ENCODE measurements at places on chromosomes 13 and 19.

GRCh38 chr13:32917504-32917903, 98.7 kb upstream of the KL start:
- no peak overlapping the region for H3K27ac ChIP-seq
- H3K36me3 ChIP-seq, result peaks cover 8% of the 10 kb centered on the region
- no peak for DNase-seq

GRCh38 chr19:47487551-47488515, 3.8 kb upstream of the KPTN start:
- H3K27ac ChIP-seq, result no peak overlapping the region
- H3K4me1 ChIP-seq, result peaks cover 23% of the 10 kb centered on the region
- no peak overlapping the region for H3K4me3 ChIP-seq
- H3K36me3 ChIP-seq, result peaks cover 7% of the 10 kb centered on the region
- H3K27me3 ChIP-seq, result no peaks in the 10 kb centered on the region
- DNase-seq, result no peak

- H3K4me3 ChIP-seq, result no peak overlapping the region
- H3K36me3 ChIP-seq, result no peaks in the 10 kb centered on the region
- H3K27me3 ChIP-seq, result peaks cover 9% of the 10 kb centered on the region
- no peak for DNase-seq
- no peaks in the 10 kb centered on the region for H3K4me1 ChIP-seq
- no peak overlapping the region for H3K27ac ChIP-seq
Observed at GRCh38 chr19:32233885-32234284, 111.5 kb upstream of the ZNF507 start.

GRCh38 chr13:25440061-25440460, 68.3 kb downstream of the ATP8A2 start:
- peaks cover 36% of the 10 kb centered on the region for H3K27me3 ChIP-seq
- no peaks in the 10 kb centered on the region for H3K4me1 ChIP-seq
- H3K4me3 ChIP-seq, result no peak overlapping the region
- no peaks in the 10 kb centered on the region for H3K36me3 ChIP-seq
- DNase-seq, result no peak

DNA sequence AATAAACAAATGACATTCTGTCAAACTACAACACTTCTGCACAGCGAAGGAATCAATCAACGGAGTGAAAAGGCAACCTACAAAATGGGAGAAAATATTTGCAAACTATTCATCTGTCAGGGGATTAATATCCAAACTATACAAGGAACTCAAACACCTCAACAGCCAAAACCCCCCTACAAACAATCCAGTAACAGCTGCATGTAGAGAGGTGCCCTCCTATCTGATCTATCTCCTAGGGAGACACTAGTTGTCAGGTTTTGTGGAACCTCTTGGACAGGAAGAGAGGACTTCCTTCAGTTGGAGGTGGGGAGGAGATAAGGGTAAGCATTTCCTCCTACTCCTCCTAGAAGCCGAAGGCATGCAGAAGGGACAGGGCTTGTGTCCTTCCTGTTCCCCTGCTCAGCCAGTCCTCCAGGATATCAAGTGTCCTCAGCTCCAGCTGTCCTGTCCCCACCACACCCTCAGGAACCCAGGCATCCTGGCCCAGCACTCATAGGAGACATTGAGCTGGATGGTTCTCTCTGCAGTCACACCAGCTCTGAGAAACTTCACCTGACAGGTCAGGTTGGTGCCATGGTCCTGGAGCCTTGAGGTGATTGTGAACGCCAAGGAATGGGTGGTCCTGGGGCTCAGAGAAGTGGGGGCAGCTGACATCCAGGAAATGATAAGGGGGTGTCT, 9.8 kb upstream of the SIGLEC8 start:
- no peak for DNase-seq
- H3K27ac ChIP-seq, result no peak overlapping the region
- peaks cover 39% of the 10 kb centered on the region for H3K27me3 ChIP-seq
- peaks cover 22% of the 10 kb centered on the region for H3K4me1 ChIP-seq

DNA sequence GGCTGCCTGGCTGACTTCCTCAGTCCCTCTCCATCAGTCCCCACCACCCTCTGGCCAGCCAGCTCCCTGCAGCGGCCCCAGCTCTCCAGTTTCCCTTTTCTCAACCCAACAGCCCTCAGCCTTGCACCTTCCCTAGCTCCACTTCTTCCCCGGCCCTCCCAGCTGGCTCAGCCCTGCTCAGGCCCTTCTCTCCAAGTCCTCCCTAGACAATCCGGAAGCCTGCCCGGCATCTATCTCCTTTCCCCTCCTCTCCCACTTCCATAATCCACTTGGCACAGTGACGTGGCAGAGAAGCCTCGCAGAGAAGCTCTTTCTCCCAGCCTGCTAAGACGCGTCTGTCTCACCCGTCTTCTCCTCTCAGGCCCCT, 1.1 kb downstream of the UBXN6 start:
- H3K4me1 ChIP-seq, result peaks cover 16% of the 10 kb centered on the region
- peak overlapping the region; percentile 96 for H3K4me3 ChIP-seq
- H3K36me3 ChIP-seq, result no peaks in the 10 kb centered on the region
- H3K27ac ChIP-seq, result peak overlapping the region; percentile 97
- no peaks in the 10 kb centered on the region for H3K27me3 ChIP-seq

GRCh38 chr19:7393939-7394730, 45.4 kb downstream of the ARHGEF18 start:
- peak overlapping the region; percentile 89 for H3K4me3 ChIP-seq
- no peaks in the 10 kb centered on the region for H3K36me3 ChIP-seq
- peak overlapping the region; percentile 68 for H3K27ac ChIP-seq
- no peak for DNase-seq
- H3K27me3 ChIP-seq, result no peaks in the 10 kb centered on the region
- H3K4me1 ChIP-seq, result peaks cover 20% of the 10 kb centered on the region

GRCh38 chr13:79380997-79381396, 25.1 kb downstream of the RBM26 start:
- DNase-seq, result no peak
- peaks cover 5% of the 10 kb centered on the region for H3K36me3 ChIP-seq
- H3K27ac ChIP-seq, result peak overlapping the region; percentile 7
- peaks cover 27% of the 10 kb centered on the region for H3K4me1 ChIP-seq
- H3K27me3 ChIP-seq, result no peaks in the 10 kb centered on the region

DNA sequence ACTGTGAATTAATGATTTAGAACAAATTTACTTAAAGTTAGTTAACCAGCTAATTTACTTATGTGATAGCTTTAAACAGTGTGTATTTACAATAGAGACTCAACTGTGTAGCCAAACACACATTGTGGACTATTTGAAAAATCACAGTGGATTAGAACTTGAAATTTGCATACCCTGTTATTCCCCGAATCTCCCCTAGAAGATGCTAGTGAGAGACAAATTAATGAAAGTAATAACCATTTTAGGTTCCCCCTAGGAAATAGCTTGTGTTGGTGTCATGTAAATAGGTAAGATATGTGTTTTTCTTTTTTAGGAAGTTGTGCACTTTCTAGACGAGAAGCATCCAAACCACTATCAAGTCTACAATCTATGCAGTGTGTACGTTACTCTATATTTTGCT, 98.5 kb downstream of the C1QTNF9 start:
- H3K4me1 ChIP-seq, result no peaks in the 10 kb centered on the region
- no peak overlapping the region for H3K27ac ChIP-seq
- H3K36me3 ChIP-seq, result no peaks in the 10 kb centered on the region
- peaks cover 18% of the 10 kb centered on the region for H3K27me3 ChIP-seq
- DNase-seq, result no peak

GRCh38 chr13:41130356-41130755, 2.2 kb downstream of the KBTBD6 start:
- H3K27ac ChIP-seq, result no peak overlapping the region
- peaks cover 10% of the 10 kb centered on the region for H3K36me3 ChIP-seq
- no peaks in the 10 kb centered on the region for H3K27me3 ChIP-seq
- peaks cover 34% of the 10 kb centered on the region for H3K4me1 ChIP-seq
- H3K4me3 ChIP-seq, result peak overlapping the region; percentile 98
- no peak for DNase-seq

DNA sequence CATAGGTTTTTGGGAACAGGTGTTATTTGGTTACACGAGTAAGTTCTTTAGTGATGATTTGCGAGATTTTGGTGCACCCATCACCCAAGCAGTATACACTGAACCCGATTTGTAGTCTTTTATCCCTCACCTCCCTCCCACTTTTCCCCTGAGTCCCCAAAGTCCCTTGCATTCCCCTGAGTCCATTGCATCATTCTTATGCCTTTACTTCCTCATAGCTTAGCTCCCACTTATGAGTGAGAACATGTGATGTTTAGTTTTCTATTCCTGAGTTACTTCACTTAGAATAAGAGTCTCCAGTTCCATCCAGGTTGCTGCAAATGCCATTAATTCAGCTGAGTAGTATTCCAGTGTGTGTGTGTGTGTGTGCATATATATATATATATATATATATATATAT, 97.2 kb upstream of the EDNRB start:
- no peak overlapping the region for H3K27ac ChIP-seq
- DNase-seq, result no peak
- H3K36me3 ChIP-seq, result peaks cover 5% of the 10 kb centered on the region
- H3K27me3 ChIP-seq, result peaks cover 5% of the 10 kb centered on the region
- H3K4me1 ChIP-seq, result peaks cover 6% of the 10 kb centered on the region

- DNase-seq, result no peak
- peaks cover 5% of the 10 kb centered on the region for H3K36me3 ChIP-seq
- peak overlapping the region; percentile 17 for H3K4me3 ChIP-seq
Observed at GRCh38 chr19:51550848-51551672, 19.6 kb upstream of the SIGLEC6 start.

DNA sequence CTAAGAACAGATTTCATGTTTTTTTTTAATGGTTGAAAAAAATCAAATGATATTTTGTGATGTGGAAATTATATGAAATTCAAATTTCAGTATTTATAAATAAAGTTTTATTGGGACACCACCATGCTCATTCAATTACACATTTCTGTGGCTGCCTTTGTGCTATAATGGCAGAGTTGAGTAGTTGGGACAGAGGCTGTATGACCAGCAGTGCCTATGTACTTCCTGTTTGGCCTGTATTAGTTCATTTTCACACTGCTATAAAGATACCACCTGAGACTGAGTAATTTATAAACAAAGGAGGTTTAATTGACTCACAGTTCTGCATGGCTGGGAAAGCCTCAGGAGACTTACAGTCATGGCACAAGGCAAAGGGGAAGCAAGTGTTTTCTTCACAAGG, 33.6 kb downstream of the AKAP11 start:
- H3K36me3 ChIP-seq, result peaks cover 49% of the 10 kb centered on the region
- no peak for DNase-seq
- H3K27ac ChIP-seq, result no peak overlapping the region
- H3K27me3 ChIP-seq, result no peaks in the 10 kb centered on the region
- H3K4me1 ChIP-seq, result peaks cover 10% of the 10 kb centered on the region

DNA sequence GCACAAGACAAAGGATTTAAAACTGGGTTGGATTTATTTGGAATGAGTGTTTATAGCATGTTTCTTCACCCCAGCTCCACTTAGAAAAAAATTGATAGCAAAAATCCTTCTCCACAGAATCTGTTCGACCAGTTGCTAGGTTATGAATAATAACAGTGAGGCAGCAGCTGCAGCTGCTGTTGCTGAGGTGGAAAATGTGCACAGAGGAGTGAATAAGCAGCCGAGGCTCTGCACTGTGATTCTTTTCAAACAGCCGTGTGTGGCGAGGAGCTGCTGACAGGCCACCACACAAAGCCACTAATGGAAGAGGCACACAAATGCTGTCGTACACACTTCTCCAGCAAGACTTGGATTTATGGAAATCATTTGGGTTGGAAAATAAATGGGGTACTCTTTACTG, 6.4 kb upstream of the RASL11A start:
- no peaks in the 10 kb centered on the region for H3K27me3 ChIP-seq
- H3K27ac ChIP-seq, result no peak overlapping the region
- H3K4me3 ChIP-seq, result no peak overlapping the region
- peaks cover 9% of the 10 kb centered on the region for H3K36me3 ChIP-seq
- DNase-seq, result no peak

GRCh38 chr13:49607761-49608160, 20.5 kb upstream of the ARL11 start:
- H3K27me3 ChIP-seq, result no peaks in the 10 kb centered on the region
- H3K4me3 ChIP-seq, result no peak overlapping the region
- no peaks in the 10 kb centered on the region for H3K36me3 ChIP-seq
- DNase-seq, result no peak
- peaks cover 6% of the 10 kb centered on the region for H3K4me1 ChIP-seq
- no peak overlapping the region for H3K27ac ChIP-seq

DNA sequence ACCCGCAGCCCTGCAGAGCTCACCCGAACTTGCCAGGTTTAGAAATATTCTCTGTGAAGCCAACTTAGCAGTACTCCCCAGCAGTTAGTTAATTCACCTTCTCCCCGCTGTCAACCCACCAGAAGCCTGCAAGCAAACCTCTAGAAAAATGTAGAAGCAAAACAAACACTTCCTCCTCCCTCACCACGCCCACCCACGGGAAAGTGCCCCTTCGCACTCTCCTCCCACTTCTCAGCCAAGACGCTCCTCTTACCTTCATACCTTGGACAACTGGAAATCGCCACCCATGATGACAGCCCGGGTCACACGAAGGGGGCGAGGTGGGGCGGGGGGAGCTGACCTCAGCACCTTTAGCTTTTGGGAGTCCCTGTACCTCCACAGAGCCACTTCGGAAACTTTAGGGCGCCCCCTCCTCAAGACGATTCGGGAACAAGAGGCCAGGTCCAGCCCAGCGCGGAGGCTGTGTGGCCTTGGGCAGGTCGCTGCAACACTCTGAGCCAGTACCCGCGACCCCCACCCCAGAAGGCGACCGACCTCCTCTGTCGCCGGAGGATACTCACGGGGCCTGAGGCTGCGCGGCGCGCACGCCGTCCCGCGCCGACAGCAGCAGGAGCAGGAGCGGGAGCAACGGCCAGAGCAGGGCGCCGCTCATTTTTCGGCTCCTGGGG, 485 bp downstream of the CPAMD8 start:
- H3K36me3 ChIP-seq, result peaks cover 5% of the 10 kb centered on the region
- no peak overlapping the region for H3K4me3 ChIP-seq
- DNase-seq, result no peak

- no peak for DNase-seq
- H3K36me3 ChIP-seq, result no peaks in the 10 kb centered on the region
- no peaks in the 10 kb centered on the region for H3K27me3 ChIP-seq
- H3K4me3 ChIP-seq, result peak overlapping the region; percentile 65
Observed at GRCh38 chr13:71964491-71965100, 97.6 kb upstream of the DACH1 start.

DNA sequence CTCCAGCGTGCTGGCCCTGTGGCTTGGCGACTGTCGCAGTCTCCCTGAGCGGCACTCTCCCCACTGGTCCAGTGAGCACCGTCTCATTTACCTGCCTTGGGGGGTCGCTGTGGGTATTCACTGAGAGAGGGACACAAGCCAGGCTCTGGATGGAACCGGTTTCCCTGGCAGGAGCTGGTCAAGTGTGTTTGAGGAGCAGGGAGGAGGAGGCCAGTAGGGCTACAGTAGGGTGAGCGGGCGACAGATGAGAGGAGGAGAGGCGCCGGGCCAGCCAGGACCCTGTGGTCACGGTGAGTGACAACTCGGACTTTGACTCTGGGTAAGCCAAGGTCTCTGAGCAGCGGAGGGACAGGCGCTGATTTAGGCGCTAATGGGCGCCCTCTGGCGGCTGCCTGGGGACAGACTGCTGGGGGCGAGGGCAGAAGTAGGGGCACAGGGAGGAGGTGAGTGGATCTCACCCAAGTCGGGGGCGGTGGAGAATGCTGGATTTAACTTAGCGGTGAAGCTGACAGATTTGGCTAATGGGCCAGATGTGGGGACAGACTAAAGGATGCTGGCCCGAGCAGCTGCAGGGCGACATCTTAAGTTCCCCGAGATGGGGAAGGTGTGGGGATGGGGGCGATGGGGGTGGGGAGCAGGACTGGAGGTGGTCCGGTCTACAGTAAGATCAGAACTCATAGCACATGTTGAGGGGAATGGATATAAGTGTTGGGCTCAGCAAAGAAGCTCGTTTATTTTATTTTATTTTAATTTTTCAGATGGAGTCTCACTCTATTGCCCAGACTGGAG, 4.7 kb upstream of the PRMT1 start:
- no peaks in the 10 kb centered on the region for H3K36me3 ChIP-seq
- DNase-seq, result peak; percentile 80
- no peak overlapping the region for H3K4me3 ChIP-seq

GRCh38 chr13:100454876-100455275, 133.7 kb downstream of the GGACT start:
- peaks cover 5% of the 10 kb centered on the region for H3K36me3 ChIP-seq
- H3K4me1 ChIP-seq, result peaks cover 19% of the 10 kb centered on the region
- H3K4me3 ChIP-seq, result no peak overlapping the region
- H3K27me3 ChIP-seq, result no peaks in the 10 kb centered on the region
- H3K27ac ChIP-seq, result no peak overlapping the region
